ENCODE measurements at places on chromosomes 3 and 15.

DNA sequence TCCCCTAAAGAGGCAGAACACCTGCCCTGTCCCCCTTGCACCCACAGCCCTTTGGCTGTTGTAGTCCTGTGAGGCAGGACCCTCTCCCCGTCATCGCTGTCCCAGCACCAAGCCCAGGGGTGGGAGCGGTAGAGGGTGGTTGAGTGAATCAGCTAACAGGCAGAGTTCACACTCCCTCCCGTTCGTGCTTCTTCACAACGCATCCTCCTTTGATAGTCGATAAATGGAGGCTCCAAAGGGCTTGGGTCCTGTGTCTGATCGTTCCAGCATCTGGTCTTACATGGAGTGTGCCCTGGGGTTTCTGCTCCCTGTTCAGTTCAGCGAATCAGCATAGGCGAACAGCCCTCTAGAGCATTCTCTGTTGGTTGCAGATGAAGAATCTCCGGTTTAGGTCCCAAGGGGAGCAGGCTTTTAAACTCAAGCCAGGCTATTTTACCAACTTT is 820 bp upstream of the HMCES start:
- DNase-seq: no peak

GRCh38 chr3:61650276-61650675 is 88.9 kb downstream of the PTPRG start:
- peak; percentile 95 for DNase-seq

DNA sequence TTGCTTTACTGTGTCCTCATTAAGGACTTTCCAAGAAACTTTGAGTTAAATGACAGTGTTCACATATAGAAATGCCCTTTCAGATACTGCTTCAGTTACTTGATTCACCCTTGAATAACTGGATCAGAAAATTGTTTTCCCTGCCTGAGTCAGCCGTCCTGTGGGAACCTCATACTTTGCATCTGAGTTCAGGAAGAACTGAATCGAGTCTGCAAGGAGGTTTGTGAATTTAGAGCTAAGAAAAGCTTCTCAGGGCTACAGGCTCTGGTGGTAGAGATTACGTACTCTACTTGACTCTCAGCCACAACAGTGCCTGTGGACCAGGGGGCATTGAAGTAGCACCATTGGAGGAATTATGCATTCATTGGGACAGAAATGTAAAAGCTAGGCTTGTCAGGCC is 252.4 kb upstream of the C2CD4B start:
- DNase-seq: no peak

DNA sequence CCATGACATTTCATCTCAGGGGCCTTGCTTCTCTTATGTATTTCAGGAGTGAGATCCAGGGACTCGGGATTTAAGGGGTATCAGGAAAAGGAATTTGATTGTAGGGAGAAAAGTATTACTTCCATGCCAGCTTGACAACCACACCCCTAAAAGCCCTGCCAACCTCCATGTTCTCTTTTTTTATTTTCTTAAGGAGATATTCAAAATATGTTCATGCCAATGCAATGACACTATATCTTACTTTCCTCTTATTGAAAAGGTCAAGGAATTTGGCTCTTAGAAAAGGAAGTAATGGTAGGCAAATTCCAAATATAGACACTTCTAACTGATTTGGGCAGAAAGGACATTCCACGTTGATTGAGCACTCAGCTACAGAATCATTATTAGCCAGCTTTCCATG is 407.5 kb upstream of the NECTIN3 start:
- no peak for DNase-seq

GRCh38 chr3:11212784-11213183 is 58.5 kb downstream of the HRH1 start:
- no peak for DNase-seq

GRCh38 chr3:17033516-17034168 is 148.9 kb downstream of the PLCL2 start:
- no peak for DNase-seq

DNA sequence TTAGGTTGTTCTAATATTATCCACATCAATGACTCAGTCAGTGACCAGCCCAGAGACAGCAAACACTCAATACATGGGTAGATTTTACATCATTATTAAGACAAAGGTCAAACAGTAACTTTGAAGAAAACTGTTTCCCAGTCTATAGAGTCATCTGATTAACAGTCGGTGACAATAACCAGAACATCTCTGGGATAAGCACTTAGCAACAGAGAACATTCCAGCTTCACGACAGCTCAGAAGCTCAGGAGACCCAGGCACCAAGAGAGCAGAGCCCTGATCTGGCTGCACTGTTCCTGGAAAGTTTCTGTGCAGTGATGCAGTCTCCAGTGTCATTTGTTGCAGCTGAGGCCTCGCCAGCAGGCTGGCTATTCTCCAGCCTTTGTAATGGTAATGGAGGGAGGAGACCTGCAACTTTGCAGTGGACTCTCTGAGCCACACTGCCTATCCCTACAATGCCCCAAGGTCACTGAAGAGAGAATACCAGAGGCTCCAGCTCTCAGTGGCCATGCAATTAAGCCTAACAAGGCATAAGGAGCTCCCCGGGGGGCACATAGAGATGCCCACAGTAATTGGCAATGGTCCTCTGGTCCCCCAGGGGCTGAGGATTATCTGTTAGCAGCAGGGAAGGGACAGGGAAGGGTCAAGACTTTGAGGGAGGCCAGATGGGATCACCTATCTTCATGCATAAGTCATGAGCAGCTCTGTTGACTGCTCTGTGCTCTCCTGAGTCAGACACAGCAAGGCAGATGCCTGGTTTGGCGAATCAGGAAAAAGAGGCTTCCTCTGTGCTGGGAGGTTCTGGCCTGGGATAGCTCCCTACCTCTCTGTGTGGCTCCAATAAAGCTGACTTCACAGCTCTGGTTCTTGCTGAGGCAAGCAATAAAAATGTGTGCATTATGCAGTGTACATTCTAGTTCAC is 163.6 kb downstream of the CTNNB1 start:
- DNase-seq: no peak

DNA sequence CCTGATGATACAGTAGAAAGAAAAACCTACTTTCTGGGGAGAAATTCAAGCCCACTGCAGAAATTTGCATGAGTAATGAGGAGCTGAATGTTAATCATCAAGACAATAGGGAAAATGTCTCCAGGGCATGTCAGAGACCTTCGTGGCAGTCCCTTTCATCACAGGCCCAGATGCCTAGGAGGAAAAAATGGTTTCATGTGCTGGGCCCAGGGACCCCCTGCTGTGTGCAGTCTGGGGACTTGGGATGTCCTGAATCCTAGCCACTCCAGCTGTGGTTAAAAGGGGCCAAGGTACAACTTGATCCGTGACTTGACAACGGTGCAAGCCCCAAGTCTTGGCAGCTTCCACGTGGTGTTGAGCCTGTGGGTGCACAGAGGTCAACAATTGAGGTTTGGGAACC is 10.3 kb upstream of the EIF5A2 start:
- DNase-seq: no peak

- no peak for DNase-seq
Observed at GRCh38 chr3:31565288-31565687, 32.6 kb downstream of the STT3B start.

GRCh38 chr3:184590795-184591194 is 29.2 kb downstream of the EPHB3 start:
- no peak for DNase-seq

DNA sequence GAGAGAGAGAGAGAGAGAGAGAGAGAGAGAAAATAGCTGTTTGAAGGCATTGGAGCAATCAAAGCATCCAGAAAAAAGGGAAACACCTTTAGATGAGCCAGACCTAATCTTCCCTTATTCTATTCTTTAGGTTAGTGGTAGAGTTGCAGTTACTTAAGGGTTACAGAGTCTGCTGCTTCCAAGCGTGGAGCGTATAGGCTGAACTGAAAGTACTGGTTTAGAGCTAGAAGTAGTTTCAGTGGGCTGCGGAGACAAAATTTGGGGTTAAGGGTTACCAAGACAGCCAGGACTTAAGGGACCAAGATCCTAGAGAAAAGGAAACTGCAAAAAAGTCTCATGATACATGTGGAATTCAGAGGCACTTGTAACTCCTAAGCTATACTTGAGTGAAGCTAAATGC is 66.1 kb upstream of the MEIS2 start:
- no peak for DNase-seq

- peak; percentile 74 for DNase-seq
Observed at GRCh38 chr3:179544981-179545645, 17.6 kb upstream of the ACTL6A start.

- DNase-seq: no peak
Observed at GRCh38 chr3:25592510-25592968, 72.2 kb downstream of the TOP2B start.

GRCh38 chr3:89740080-89740880 is 632.9 kb downstream of the EPHA3 start:
- no peak for DNase-seq

DNA sequence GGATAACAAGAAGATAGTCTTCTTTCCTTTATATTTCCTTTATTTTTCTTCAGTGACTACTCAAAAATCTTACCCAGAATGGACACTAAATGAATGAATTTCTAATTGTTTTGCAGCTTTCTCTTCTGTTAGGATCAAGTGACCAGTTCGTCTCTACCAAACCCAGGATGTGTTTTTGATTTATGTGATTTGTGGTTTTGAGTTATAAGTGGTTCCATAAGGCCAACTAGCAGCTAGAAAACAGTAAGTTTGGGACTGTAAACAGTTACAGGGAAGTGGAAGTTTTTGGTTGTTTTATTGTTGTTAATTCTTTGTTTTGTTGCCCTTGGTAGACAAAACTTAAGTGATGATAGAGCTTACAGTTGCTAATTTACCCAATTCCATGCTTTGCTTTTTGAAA is 456.5 kb downstream of the IL5RA start:
- DNase-seq: no peak

DNA sequence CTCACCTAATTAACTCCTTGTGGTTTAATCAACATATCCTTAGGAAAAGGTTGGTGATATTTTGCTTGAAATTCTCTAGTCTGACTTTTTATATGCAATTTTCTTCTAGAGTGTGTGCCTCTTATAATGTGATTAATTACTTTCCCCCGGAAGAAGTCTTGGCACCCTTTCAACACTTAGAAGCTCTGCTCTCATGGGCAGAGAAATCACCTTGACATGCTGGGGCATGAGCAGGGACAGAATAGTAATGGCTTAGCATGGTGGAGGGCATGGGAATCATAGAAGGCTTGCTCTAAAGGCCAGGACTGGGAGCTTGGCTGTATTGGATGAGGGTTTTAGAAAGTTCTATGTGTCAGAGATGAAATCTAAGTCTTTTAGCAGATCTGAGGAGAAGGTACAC is 293.5 kb downstream of the AGBL1 start:
- no peak for DNase-seq

GRCh38 chr15:76282465-76282864 is 28.8 kb downstream of the ETFA start:
- no peak for DNase-seq

DNA sequence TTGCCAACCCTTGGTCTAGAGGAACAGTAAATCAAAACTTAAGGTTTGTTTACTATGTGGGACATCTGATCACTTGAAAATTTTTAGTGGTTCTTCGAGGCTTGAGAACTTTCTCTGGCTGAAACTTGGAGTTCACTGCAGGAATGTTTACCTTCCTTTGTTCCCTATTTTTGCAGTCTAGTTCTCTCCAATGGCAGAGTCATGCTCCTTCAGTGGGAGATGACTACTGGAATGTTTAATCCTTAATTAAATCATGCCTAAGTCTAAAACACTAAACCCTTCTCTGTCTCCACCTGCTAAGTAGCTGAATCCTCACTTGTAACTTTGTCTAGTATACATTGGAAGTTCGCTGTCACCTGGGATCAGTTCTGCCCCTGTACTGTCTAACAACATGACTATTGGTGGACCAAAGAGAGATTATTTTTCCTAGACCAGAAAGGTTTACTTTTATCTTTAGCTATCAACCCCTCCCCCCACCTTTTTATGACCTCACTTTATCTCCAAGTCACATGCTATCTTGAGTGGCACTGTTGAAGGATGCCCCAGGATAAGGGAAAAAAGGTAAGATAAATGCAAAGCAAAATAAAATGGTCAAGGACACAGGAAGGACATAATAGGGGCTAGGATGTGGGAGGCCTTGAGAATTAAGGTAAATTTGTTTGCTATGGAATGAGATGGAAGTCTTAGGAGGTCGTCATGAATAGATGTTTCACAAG is 1.2 kb upstream of the ZNF609 start:
- no peak for DNase-seq

- DNase-seq: no peak
Observed at GRCh38 chr3:69441040-69441439, 55.2 kb upstream of the FRMD4B start.

GRCh38 chr15:69887009-69887408 is 210.7 kb downstream of the TLE3 start:
- DNase-seq: no peak

DNA sequence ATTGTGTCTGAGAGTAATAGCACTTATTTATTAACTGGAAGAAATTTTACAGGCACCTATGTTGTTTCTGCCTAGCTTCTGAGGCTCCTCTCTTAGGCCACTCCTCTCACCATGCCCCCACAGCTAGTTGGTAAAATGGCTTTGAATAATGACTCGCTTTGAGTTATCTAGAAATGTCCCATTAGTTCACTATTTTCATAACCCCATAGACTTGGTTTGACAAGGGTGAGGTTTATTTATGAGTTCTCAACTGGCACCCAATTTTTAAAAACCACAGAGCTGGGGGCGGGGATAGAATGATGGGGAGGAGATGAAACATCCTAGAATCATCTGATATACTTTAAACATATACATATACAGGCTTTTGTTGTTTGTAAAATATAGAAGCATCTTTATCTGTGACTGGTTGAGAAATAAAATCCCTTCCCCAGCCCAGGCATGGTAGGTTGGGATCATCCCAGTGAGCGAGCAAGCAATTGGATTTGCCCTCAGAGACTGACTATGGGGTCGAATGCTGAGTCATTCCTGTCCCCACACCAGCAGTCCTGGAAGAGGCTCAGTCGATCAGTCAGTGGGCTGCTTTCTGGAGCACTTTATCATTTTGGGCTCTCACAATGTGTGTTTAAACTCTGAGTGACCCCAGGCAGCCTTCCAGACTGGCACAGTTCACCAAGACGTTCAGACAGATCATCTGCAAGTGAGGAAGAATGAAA is 60.2 kb upstream of the TSEN2 start:
- DNase-seq: no peak

GRCh38 chr3:105394177-105394576 is 27.5 kb downstream of the ALCAM start:
- no peak for DNase-seq

DNA sequence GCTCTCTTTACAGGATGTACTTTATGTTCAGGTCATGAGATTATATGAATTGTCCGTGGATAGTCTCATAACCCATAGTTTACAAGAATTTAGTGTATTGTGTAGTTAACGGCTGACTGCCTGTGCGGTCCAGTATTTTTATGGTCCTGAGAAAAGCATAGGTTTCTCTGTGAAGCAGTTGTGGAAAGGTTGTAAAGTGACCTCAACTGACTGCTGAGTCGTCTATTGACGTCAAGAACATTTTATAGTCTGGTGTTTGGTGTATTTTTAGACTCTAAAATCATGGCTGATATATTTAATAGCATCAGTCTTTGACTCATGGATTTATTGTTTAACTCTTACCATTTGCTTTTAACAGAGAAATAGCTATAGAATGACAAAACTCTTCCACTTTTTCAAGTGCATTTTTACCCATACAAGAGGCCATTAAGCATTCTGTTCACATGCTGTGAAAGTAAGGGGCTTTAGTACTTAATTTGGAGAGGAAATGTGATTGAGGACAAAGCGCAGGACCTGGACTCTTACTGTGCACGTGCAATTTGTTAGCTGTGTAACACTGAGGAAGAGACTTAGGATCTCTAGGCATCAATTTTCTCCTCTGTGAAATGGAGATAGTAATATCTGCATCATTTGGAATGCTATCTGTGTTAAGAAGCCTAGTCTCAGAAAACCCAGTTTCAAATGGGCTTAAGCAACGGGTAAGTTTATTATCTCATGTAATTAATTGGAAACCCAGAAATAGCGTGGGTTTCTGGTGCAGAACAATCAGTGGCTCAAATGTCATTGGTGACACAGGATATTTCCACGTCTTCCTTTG is 240.8 kb downstream of the NFKBIZ start:
- peak; percentile 74 for DNase-seq

- peak; percentile 23 for DNase-seq
Observed at GRCh38 chr3:131794766-131795388, 239.9 kb downstream of the CPNE4 start.

All from fibroblast of skin of left biceps (primary cell).